Central memory CD8-positive, alpha-beta T cell (primary cell): ENCODE measurements at places on chromosomes 12 and 14.

DNA sequence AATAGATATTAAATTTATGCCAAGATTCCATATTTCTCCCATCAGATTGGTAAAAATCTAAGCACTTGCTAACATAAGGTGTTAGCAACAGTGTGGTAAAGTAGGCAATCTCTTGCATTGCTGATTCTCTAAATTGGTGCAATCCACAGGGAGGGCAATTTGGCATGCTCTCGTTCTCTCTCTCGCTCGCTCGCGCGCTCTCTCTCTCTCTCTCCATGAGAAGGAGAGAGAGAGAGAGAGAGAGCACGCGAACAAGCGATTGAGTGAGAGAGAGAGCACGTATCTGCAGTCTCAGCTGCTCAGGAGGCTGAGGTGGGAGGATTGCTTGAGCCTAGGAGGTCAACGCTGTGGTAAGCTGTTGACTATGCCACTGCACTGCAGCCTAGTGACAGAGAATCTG lies 25.9 kb downstream of the PSEN1 start:
- no peak for DNase-seq

- DNase-seq, result no peak
These were observed 98.6 kb downstream of the NEDD1 start for GRCh38 chr12:97005646-97006045.

- DNase-seq, result no peak
These were observed 1.2 kb upstream of the GOLGA5 start for GRCh38 chr14:92792885-92793284.

GRCh38 chr12:47820631-47821345 lies 1.1 kb upstream of the HDAC7 start:
- DNase-seq, result no peak

- DNase-seq, result no peak
These were observed 68.4 kb upstream of the ARHGAP5 start for GRCh38 chr14:32008602-32009193.

GRCh38 chr12:101297661-101298060 lies 17.8 kb downstream of the UTP20 start:
- no peak for DNase-seq

- no peak for DNase-seq
These were observed 21.9 kb downstream of the JDP2 start for GRCh38 chr14:75449696-75450095.

- no peak for DNase-seq
These were observed 193.5 kb downstream of the SLC2A13 start for GRCh38 chr12:39912211-39912980.

DNA sequence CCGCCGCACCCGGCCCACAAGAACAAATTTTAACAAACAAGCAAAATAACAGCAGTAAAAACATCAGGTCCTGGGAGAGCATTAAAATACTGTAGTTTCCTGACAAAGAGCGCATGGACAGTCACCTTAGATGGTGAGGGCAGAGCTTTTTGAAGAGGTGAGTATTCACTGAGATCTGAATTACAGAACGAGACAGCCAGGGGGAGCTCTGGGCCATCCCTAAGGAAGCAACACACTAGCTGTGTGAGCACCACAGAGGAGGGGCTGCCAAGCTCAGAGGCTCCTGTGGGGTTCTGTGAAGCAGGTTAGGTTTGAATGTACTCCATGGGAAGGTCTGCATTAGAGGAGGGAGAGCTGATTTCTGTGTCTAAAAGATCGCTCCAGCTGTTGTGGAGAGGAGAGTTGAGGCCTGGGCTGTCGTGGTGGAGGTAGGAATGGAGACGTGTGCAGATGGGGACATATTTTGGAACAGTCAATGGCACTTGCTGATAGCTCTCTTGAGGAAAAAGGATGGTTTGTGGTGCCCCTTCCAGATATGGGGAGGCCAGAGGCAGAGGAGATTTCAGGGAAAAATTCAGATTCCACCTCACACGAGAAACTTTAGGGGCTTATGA lies 72.9 kb downstream of the TRAFD1 start:
- DNase-seq, result no peak
